ENCODE measurements at places on chromosomes 6 and 20.

- DNase-seq = no peak
Observed at GRCh38 chr6:130740308-130740707, 86.9 kb upstream of the SMLR1 start.

DNA sequence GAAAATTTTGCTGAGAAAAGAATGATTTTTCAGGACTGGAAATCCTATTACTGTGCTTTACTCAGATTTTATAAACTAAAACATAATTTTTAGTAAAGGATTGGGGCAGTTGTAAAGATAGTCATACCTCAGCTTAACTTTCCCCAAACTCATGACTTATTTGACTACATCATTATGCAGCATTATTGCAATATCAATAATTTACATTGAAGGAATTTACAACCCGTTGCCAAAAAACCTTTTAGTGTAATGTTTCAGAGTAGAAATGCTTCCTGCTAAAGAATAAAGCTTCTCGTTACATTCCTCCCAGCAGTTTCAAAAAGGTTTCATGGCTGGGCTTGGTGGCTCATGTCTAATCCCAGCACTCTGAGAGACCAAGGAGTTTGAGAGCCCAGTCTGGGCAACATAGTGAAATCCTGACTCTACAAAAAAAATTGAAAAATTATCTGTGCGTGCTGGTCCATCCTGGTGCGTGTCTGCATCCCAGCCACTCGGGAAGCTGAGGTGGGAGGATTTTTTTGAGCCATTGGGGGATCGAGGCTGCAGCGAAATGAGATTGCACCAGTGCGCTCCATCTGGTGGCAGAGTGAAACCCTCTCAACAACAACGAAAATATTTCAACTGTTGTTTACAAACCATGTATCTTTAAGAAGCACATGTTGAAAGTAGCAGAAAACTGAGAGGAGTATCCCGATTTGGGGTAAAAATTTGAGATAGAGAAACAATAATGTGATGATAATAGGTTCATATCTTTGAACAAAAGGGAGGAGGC, 4.4 kb downstream of the AMD1 start:
- DNase-seq = no peak

DNA sequence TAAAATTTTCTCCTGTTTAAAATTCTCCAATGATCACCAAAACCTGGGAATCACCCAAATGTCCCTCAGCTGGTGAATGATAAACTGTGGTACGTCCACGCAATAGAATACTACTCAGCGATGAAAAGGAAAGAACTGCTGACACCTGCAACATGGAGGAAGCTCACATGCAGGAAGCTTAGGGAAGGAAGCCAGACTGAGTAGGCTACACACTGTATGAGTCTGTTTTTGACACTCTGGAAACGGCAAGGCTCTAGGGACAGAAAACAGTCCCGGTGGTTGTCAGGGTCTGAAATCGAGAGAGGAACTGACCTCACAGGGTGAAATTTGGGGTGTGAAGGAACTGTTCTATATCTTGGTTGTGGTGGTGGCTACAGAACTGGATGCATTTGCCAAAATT, 25.2 kb upstream of the TLDC2 start:
- DNase-seq = no peak

- peak; percentile 72 for DNase-seq
Observed at GRCh38 chr6:16711546-16712254, 49.6 kb downstream of the ATXN1 start.

DNA sequence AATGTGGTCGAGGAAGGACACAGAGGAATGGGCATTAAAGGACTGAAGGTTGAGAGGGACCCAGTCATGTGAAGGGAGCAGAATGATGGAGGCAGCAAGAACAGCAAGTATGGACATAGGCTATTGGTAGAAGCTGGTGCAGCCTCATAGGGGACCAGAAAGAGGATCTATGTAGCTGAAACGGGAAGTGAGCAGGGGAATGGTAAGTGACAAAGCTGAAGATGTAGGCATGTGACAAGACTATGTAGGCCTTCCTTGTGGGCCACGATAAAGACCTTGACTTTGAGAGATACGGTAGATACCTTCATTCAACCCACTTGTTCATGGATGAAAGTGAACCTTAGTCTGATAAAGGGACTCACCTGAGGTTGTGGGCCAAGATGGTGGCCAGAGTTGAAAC, 3.5 kb downstream of the CTNNBL1 start:
- DNase-seq = no peak

GRCh38 chr6:110180228-110181008, at the start of gene CDC40:
CDC40 (plus strand) TSS chr6:110180427; CDS start chr6:110180445, 18 bp downstream.
- peak; percentile 79 for DNase-seq

DNA sequence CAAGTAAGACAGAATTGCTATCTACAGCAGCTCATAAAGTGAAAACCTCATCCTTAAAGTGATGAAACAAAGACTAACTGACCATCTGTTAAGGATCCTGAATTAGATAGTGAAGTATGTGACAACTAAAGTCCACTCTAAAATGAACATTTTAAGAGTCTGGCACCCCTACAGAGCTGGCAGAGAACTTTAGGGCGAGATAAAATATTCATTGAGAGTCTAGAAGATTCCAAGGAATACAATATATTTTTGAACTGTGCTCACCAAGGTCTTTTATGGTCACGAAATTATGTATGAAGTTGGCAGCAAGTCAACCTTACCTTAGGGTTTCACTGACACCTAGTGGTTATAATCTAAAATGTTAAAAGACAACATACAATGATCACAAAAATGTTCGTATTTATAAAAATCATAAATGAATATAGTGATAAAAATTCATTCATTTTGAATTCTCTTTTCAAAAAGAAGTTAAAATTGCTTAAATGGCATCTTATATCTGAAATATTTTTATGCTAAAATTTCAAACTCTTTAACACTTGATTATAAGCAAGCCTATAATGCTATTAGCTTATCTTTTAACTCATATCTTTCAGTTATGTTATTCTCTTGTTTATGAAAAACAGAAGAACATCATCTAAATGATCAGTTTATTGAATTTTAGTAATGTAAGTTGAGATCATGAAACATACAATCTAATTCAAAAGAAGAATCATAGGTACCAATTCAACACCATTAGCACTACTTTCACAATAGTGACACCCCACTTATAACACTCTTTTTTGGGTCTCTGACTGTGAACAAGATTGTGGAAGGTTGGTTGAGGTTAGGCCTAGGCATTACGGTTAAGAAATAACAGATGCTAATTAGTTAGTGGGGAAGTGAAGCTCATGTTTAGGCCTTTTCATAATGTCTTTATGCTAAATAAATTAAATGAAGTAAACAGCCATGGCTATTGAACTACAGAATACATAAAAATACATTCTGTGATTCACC, 27.5 kb downstream of the RSPH3 start:
- DNase-seq = no peak

GRCh38 chr6:89729818-89730217, 89.8 kb downstream of the MDN1 start:
- no peak for DNase-seq

GRCh38 chr6:97059473-97059872, 134.9 kb downstream of the KLHL32 start:
- DNase-seq = no peak

- DNase-seq = no peak
Observed at GRCh38 chr6:127403636-127404035, 55.6 kb downstream of the KIAA0408 start.

DNA sequence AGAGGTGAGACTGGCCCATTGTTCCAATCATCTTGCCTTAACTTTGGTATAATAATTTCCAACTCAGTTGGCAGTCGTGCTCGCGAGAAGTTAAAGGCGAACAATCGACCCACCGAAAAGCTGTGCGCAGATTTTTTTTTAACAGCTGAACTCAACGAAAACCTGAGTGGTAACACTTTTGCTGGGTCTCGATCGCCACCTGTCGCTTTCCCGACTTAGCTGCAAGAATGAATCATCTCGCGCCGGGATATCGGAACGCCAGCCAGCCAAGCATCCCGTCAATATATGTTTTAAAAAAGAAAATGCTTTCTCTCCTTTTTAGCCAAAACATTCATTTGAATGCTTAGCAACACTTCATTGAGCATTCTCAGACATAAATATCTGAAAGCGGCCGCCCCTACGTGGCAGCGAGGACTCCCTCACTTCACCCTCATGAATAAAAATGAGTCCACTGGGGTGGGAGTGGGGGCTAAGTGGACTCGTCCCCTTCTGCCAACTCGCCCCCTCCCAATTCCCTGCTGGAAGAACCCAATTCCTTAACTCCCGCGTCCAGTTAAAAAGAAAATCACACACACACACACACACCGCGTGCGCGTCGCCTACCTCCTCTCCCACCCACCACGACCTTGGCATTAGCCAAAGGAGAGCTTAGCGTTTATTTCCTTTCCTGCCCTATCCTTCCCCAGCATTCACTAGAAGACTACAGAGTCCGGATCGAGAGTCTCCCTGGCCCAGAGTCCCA, 1.5 kb downstream of the COL12A1 start:
- no peak for DNase-seq

GRCh38 chr6:122791310-122791679, 2.2 kb downstream of the SMPDL3A start:
- DNase-seq = no peak

DNA sequence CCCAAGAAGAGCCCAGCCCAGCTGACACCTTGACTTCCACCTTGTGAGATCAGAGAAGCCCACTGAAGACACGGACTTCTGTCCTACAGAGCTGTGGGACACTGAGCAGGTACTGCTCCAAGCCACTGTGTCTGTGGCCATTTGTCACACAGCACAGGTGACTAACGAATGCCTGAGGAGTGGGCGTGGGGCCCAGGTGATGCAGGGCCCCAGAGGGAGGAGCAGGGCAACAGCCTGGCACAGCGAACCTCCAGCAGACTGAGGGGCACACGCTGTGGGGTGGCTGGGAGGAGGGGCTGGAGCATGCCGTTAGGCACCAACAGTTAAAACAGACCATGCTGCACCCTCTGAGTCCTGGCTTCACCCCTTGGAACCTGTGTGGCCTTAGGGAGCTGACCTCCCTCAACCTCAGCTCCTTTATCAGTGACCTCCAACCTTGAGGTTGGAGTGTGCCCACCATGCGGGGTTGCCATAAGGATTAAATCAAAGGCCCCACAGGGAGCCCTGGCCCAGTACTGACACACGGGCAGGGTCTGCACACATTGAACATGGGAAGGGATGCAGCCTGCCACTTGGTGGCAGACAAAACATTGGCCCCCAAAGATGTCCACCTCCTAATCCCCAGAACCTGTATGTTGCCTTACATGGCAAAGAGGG, 119.9 kb upstream of the CST7 start:
- DNase-seq = no peak

- DNase-seq = no peak
Observed at GRCh38 chr20:59455402-59456341, 148.7 kb upstream of the PHACTR3 start.

DNA sequence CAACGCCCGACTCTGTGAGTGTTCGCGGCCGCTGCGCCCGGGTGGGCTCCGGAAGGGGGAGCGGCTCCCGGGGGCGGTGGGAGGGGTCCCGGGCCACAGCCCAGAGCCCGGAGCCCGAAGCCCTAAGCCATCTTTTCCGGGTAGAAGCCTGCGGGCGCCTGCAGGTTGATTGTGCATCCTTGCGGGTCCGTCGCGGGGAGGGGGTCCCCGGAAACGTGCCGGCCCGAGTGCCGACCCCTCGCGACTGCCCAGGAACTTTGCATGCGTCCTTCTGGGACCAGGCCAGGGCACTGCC, 413 bp downstream of the PTPRA start:
- peak; percentile 84 for DNase-seq

- no peak for DNase-seq
Observed at GRCh38 chr6:24053057-24053456, 73.0 kb upstream of the NRSN1 start.

- DNase-seq = no peak
Observed at GRCh38 chr20:38338849-38339520, 7.3 kb upstream of the LBP start.

- DNase-seq = no peak
Observed at GRCh38 chr6:112298021-112298745, 43.8 kb upstream of the LAMA4 start.

- no peak for DNase-seq
Observed at GRCh38 chr6:169959136-169960002, 207.9 kb downstream of the ERMARD start.

DNA sequence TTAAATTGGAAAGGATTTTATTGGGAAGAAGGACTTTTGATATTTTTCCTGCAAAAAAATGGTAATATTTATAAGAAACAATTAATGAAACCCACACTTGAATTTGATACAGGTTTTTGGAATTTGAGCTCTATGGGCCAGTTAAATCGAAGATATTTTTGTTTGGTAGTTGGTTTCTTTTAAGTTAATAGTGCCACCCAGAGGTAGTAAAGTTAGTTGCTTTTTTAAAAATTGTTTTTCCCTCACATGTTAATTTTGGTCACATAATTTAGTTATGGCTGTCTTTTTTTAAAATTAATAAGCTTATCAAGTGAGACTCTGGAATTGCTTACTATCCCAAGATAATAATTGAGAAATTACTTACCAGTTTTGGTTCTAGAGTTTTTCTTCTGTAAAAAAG, 7.1 kb downstream of the PRIM2 start:
- no peak for DNase-seq

- no peak for DNase-seq
Observed at GRCh38 chr6:18463429-18463828, 76.3 kb downstream of the RNF144B start.

DNA sequence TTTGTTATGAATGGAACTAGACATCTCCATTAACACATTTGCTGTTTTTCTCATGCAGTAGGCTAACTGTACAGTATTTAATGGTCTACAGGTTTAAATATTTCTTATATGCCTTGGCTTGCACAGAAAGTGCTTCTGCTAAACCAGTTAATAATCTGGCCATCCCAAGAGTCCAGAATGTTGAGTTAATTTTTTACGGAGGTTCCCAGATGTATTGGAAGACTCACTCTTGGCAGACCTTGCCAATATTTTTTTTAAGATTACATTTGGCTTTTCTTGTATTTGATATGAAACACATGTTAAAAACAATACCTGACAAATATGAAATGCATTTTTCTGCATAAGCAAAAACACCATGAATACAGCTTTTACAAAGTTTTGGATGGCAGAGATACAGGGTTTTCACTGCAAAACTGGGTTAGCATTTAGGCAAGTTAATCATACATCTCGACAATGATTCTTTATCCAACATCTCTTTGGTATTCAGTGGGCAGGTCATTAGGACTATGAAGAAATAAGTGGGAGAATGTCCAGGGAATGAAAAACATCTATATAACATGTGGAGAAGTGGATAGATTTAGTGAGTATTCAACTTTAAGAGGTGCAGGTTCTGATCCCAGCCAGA, 94.0 kb downstream of the SGK1 start:
- DNase-seq = no peak

GRCh38 chr6:139519571-139520031, 145.2 kb upstream of the CITED2 start:
- DNase-seq = no peak
